HFFc6 (cell line): ENCODE measurements at places on chromosomes 4 and X. TPM values are rescaled to one million over a fixed set of nuclear protein-coding genes. Genes with fewer than 3 reads are reported as not detected.
A peak's percentile ranks its signal among the peaks of the same experiment; 100 is the strongest.

The RAB39B gene
- total RNA-seq = 0.10 and 0.28 TPM in 2 replicates

GRCh38 chrX:66042307-66043077 lies 2.6 kb upstream of the VSIG4 start:
- DNase-seq = no peak
- no peak overlapping the region for H3K4me3 ChIP-seq
- H3K27ac ChIP-seq = no peak overlapping the region
- no peaks in the 10 kb centered on the region for H3K36me3 ChIP-seq
- H3K27me3 ChIP-seq = no peaks in the 10 kb centered on the region
- no peaks in the 10 kb centered on the region for H3K4me1 ChIP-seq

DNA sequence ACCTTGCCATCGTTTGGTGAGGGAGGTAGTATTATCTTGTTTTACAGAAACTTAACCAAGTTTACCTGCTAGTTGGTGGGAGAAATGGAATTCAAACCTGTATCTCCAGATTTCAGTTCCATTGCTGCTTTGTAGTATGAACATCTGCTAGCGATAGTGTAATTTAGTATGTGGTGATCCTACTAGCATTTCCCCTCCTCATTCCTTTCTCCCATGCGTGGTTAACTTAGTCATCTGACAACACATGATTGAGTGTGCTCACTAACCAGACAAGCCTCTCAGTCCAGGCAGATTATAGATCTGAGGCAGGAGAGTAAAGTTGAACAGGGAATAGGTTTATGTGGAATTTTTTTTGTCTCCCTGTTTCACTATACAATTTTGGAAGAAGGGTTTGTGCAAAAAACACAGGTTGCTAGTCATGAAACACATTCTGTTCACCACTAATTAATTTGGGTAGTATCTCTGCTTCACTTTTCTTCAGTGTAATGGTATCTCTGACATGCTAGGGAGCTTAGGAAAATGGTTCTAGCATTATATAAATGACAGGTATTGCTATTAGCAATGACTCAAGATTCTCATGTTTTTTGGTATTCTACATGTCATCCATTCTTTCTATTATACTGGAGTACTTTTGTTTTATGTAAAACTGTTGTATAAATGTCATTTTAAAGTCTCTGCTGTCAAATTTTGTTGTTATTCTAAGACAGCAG lies 21.7 kb downstream of the RBPJ start:
- H3K27me3 ChIP-seq = no peaks in the 10 kb centered on the region
- peak overlapping the region; percentile 49 for H3K4me3 ChIP-seq
- H3K36me3 ChIP-seq = no peaks in the 10 kb centered on the region
- peak overlapping the region; percentile 57 for H3K27ac ChIP-seq

DNA sequence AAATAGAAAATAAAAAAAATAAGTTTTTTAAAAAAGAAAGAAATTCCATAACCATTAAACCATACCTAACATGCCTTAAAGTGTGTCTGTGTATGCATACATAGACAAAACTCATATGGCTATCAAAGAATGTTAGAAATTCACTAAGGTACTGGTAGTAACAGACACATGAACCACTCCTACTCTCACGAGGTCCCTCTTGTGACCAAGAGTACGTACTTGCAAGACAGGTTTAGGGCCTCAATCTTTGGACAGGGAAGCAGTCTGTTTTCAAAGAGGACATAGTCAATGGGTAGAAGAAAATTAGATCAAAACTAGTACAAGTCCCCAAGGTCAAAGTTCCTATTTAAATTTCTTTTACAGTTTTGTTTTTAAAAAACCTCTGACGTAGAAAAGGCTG lies 117.3 kb downstream of the CHM start:
- no peak overlapping the region for H3K27ac ChIP-seq
- no peak for DNase-seq
- H3K4me3 ChIP-seq = no peak overlapping the region
- H3K4me1 ChIP-seq = no peaks in the 10 kb centered on the region
- H3K36me3 ChIP-seq = no peaks in the 10 kb centered on the region

DNA sequence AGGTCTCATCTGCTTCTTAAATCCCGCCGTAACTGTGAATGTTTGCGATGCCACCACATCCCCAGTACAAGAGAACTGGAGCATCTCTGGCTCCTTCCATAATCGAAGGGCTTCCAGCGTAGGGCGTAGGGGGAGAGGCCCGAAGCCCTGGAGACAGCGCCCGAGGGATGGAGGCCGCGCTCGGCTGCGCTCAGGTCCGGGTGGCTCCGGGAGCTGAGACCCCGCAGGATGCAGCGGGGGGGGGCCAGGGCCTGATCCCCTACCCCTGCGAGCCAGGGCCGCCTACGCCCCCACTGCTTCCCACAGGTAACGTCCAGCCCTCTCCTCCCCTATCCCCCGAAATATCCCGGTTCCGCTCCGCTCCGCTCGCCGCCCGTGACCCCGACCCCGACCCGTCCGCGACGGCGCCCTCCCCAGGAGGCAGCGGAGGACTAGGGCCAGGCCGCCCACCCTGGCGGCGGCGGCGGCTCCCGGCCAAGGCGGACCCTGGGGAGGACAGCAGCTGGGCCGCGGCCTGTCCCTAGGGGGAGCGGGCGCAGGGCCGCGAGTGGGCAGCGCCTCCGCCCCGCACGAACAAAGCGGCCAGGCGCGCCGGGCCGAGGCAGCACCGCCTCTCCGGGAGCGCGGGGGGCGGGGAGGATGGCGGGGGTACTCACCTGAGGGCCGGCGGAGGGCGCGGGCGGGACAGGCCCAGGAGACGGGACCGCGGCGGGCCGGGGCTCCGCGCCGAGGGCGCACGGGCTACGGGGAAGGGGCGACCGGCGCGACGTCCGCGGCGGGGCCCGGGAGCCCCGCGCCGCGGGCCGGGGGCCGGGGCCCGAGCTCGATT lies 723 bp downstream of the WDFY3 start:
- no peak for DNase-seq
- H3K4me1 ChIP-seq = peaks cover 31% of the 10 kb centered on the region
- H3K4me3 ChIP-seq = peak overlapping the region; percentile 96
- H3K27ac ChIP-seq = peak overlapping the region; percentile 81

DNA sequence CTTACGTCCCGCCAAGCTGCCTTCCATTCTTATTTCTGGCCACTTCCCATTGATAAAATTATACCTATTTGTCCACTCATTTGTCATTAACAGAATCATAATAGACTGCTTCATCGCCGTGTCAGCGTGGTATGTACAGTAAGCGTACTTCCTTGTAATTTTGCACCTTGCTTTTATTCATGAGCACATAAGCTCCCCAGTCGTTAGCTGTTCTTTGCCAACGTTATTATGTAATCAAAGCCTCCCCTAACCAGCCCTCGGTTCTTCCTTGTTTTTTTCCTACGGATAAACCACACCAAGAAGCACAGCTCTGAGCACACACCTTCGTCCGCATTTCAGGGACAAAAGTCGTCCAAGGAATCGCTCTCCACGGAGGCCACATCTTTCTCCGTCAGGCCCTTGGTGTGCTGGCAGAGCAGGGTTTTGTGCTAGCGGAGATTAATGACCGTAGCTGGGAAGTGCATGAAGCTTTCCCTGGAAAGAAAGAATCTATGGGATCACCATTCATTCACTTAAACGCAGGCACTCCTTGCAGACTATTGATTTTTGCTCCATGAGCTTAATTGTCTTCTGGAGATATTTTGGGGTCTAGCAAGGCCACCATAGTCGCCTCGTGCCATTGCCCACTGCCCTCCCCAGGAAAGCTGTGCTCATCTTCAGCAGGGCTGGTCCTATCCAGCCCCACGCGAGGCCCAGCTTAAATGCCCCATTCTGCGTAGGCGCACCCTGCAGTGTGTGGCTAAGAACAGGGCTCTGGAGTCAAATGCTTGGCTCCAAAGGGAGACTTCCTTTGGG lies 200.9 kb upstream of the PSAPL1 start:
- no peak for DNase-seq
- H3K27ac ChIP-seq = no peak overlapping the region
- H3K4me1 ChIP-seq = peaks cover 43% of the 10 kb centered on the region
- H3K4me3 ChIP-seq = no peak overlapping the region

- no peak overlapping the region for H3K4me3 ChIP-seq
- H3K27me3 ChIP-seq = no peaks in the 10 kb centered on the region
- DNase-seq = no peak
- no peaks in the 10 kb centered on the region for H3K4me1 ChIP-seq
- H3K36me3 ChIP-seq = peaks cover 5% of the 10 kb centered on the region
- no peak overlapping the region for H3K27ac ChIP-seq
Observed at GRCh38 chrX:36986231-36986630, 21.9 kb upstream of the FAM47C start.
